ENCODE measurements at places on chromosomes 1 and 21.

- no peak for DNase-seq
Observed at GRCh38 chr21:33642896-33643657, 776 bp downstream of the ITSN1 start.

- DNase-seq: no peak
Observed at GRCh38 chr1:51553911-51554310, 34.8 kb upstream of the EPS15 start.

DNA sequence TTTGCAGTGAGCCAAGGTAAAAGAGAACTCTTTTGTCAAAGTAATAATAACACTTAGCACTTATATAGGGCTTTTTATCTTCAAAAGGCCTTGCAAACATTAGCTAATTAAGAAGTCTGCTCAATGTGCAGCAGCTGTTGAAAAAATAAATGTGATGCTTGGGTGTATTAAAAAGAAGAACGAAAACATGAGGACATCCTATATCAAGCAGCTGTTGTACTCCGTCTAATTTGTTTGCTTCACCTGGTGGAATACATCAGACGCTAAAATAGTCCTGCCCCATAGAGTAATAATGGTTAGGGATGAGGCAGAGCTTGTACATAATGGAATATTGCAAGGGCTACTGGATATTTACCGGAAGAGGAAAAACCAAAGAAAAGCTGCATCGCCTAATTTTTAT, 299.5 kb downstream of the ST6GALNAC3 start:
- DNase-seq: no peak

GRCh38 chr1:162351246-162351842, 25.3 kb downstream of the SPATA46 start:
- no peak for DNase-seq

GRCh38 chr1:165129568-165130164, 226.8 kb downstream of the LMX1A start:
- no peak for DNase-seq

GRCh38 chr1:10975567-10976326, 36.7 kb upstream of the TARDBP start:
- no peak for DNase-seq

GRCh38 chr1:85581802-85582686, 1.5 kb downstream of the CCN1 start:
- DNase-seq: no peak

DNA sequence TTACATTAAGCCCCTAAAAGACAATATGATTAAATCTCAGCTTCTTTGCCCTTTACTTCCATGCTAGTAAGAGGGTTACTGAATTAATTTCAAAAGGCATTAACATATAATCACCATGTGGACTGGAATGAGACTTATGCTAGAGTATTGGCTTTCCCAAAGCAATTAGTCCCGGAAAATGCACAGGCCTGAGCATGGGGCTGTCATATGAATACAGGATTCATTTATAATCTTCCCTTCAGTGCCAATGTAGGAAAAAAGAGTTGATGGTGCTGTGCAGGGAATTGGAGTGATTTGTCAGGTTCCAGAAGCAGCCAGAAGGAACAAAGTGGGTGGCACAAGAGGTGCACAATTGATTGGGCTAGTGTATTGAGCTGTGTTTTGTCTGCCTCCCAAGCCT, 199.0 kb upstream of the L1TD1 start:
- no peak for DNase-seq

DNA sequence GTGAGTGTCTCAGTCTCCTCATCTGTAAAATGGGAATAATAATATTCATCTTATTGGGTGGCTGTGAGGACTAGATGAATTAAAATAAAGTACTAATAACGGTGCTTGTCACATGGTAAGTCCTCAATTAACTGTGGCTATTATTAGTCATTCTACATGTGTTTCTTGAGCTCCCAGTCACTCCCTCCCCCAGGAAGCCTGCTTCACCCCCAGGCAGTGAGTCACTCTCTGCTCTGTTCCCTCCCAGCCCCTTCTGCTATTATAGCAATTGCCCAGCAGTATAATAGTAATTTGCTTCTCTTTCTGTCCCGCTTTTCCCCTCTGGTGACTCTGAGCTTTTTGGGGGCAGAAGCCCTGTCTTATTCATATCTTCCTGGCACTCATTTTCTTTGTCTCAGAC, 102.0 kb downstream of the BEND5 start:
- DNase-seq: no peak

GRCh38 chr1:9066945-9067807, 2.3 kb downstream of the SLC2A5 start:
- no peak for DNase-seq

DNA sequence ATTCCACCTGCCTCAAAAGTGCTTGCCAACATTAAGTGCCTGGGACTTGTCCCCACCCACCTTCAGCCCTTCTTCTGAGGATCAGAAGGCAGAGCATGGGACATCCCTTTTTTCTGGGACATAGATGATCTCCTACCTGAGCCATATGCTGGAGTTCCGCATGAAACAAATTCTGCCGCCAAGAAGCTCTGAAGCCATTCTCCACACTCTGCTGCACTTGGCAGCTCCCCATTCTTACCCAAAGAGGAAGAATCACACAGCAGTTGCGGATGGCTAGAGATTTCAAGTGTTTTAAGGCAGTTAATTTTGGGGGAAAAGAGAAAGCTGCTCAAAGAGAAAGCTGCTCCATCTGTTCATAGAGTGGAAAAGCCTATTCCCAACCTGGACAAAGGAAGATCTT, 197.3 kb upstream of the COA6 start:
- no peak for DNase-seq

DNA sequence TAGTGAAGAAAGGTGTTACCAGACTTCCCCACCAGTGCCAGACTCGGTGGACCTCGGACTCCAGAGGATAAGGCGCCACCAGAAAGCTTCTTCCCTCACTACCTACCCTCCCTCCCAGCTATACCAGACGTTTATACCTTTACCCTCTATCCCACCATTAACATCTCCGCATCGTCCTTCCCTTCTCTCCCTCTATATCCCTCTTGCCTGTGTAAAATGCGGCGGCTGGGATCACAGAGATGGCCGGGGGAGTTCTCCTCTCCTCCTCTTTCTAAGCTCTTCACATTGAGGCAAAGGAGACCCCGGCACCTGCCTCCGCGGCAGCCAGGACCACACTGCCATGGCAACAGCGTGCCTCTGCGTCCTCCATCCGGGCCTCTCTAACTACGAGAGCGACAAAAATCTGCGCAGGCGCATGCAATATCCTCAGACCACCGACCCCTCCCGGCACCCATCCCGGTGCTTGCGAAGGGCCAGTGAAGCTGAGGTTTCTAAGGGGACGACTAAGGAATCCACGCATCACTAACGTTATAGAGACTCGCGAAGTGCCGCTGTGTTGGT, at the start of gene CCDC181:
CCDC181 (minus strand) TSS at position 394 of the 561 bp plus-strand sequence. CDS start 2,547 bp downstream, outside the sequence.
- DNase-seq: peak; percentile 44

DNA sequence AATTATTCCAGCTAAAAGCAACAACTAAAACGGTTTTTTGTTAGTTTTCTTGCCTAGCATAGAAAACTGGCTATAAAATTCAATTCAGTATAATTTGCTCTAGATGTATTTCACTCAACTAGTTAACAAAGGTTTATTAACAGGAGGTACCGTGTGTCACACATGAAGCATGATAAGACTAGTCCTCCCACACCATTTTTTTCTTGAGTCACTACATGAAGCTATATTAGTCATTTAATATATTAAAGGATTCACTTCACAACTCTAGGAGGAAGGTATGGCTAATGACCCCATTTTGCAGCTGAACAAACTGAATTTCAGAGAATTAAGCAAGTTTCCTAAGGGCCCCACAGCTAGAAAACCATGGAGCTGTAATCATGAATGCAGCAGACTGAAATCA, 307.8 kb upstream of the USP25 start:
- no peak for DNase-seq

- no peak for DNase-seq
Observed at GRCh38 chr1:224064150-224064549, 49.8 kb upstream of the FBXO28 start.

DNA sequence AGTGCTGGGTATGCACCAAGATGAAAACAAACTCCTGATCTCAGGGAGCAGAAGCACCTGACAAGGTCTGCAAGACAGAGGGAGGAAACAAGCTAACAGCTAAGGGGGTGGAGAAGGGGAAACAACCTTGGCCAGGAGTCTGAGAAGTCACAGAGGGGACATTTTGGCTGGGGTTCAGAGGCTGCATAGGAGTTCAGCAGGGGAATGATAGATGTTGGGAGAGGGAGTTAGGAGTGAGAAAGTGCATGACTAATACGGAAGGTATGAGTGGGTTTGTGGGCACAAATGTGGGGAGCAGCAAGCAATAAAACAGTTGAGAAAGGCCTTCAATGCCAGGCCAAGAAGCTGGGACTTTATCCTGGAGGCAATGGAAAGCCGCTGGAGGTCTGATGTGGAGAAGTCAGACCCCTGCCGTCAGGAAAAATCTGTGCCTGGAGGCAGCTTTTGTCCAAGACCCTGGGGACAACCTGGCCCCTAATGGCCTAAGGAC, 16.4 kb downstream of the EPHA2 start:
- DNase-seq: no peak
